ENCODE measurements at places on chromosomes 2 and 18.

GRCh38 chr18:52237551-52237950 lies 102.4 kb upstream of the DCC start:
- DNase-seq = no peak

GRCh38 chr2:107018366-107018765 lies 132.4 kb upstream of the ST6GAL2 start:
- no peak for DNase-seq

GRCh38 chr2:201661366-201661765 lies 18.1 kb upstream of the TMEM237 start:
- no peak for DNase-seq

- DNase-seq = no peak
Observed at GRCh38 chr2:29579495-29580169, 341.8 kb downstream of the ALK start.

DNA sequence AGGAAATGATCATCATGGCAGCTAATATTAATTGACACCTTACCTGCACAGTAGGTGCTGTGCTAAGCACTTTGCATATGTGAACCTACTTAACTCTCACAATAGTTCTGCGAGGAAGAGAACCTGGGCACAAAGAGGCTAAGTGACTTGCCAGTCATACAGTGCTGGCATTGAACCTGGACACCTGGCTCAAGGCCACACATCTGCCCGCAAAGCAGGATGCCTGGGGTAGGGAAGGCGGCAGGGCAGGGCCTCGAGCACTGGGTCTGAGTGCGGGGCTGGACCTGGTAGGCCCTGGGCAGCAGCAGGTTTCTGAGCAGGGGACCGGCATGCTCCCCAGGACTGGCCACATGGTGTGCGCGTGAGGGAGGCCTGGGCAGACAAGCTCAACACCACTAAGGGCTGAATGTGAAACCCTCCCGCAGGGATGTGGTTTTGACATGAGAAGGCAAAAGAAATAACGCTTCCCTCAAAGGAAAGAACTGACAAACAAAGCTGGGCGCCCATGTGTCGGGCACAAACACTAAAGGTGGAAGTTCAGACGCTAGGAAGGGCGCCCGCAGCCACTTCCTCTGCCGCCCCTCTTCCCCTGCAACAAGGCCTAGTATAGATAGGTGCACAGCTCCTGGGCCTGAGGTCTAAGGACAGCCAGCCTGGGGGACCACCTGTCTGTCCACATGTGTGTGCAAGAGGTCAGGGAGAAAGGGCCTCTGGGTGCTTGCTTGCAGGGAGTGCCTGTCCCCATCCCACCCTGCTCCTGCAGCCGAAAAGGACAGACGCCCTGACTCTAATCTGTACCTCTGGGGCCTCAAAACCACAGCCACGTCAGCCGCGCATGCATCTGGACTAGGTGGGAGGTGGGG lies 92.5 kb downstream of the ZFP36L2 start:
- peak; percentile 47 for DNase-seq

DNA sequence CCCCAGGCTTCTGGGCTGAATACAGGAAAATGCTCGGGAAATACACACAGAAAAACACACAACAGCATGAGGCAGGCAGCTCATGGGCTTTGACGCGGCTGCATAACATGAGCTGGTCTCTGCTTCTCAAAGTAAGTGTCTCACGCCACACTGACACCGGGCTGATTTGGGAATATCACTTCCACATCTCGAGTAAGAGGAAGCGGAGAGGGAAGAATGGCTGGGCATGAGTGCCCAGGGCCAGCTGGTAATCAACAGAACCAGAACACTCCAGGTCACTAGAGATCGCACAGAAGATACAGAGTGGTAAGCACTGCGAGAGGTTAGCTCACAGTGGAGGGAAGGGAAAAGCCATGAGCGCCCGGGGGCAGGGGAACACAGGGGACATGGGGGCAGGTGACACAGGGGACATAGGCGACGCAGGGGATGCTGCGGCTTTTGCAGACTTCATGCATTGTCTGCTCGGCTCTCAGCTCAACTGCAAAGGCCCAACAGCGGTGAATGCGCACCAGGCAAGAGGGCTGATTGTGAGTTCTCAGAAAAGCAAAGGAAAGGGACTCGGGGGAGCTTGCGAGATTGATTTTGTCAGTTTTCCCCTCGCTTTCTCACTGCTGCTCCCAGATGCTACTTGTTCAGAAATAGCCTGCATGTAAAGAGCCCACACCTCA lies 141.4 kb downstream of the MBP start:
- DNase-seq = no peak

GRCh38 chr2:12856934-12857601 lies 140.3 kb downstream of the TRIB2 start:
- no peak for DNase-seq

DNA sequence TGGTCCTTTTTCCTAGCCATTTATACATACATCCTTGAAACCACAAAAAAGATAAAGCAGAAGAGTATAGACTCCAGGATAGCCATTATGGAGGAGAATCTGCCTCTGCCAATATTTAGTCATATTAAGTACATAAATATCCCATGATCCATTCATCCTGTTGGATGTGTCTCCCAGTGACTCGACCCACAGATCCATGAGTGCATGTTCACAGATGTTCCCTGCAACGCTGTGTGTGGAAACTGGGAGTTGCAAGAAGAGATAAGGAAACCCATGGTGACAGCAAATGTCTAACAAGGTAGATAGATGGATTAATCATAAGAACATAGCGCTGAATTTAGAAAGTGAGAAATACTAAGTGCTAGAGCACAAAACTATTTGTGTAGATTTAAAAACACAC lies 34.5 kb downstream of the STK39 start:
- DNase-seq = no peak

DNA sequence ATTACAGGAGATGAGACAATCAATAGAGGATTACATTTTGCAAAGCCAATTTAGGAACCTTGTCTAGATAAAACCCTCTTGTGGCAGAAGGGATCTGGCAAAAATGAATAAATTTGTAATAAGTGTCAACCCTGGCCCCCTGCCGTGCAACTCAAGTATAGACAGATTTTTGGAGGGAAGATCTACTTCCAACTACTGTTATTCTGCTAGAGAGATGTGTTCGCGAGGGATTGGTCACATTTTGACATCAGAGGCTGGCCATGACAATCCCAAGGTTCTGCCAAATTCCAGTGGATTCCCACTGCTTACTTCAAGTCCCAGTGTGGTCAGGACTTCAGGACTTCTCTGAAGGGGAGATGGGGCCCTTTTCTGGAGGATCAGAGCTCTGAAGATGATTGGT lies 192.6 kb downstream of the SH3RF3 start:
- DNase-seq = no peak

GRCh38 chr18:8041526-8042111 lies 474.5 kb downstream of the PTPRM start:
- no peak for DNase-seq

DNA sequence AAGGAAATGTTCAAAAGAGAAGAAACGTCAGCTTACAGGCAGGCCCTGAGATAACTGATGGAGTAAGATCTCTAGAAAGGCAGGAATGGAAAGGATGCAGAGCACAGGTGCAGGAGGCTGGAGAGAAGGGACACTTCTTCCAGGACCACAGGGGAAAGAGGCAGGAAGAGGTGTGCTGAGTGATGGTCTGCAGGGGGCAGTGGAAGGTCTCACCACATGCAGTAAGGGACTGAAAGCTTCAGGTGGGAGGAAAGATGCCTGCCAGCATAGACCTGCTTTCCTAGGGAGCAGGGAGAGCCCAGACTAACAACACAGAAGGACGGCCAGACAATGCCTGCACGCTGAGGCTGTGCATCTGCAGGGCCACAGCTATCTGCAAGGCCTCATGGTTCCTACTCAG lies 156.8 kb downstream of the L3MBTL4 start:
- DNase-seq = no peak

DNA sequence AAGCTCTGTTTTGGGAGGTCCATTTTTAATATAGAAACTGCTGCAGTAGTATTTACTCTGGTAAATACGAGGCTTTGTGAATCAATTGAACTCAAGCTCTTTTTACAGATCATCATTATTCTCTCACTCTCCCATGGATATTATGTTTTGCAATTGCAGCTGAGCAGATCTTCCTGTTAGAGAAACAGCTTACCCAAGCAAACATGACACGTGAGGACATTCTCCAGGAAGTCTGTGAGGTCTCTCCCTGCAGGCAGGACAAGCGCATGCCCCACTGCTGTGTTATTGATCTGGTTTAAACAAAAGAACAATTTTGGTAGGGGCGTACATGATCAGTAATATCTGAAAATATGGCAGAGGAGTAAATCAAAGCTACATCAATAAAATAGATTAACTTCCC lies 72.1 kb downstream of the COL6A3 start:
- DNase-seq = no peak
